ENCODE measurements at places on chromosomes 7 and 10.
A peak's percentile ranks its signal among the peaks of the same experiment; 100 is the strongest.

GRCh38 chr10:44362866-44363711 lies 21.8 kb downstream of the CXCL12 start:
- no peak for DNase-seq

GRCh38 chr10:122373721-122374120 lies 787 bp upstream of the PLEKHA1 start:
- DNase-seq, result no peak

GRCh38 chr10:124076148-124076733 lies 17.2 kb downstream of the CHST15 start:
- DNase-seq, result no peak

GRCh38 chr10:3955955-3956617 lies 171.1 kb upstream of the KLF6 start:
- peak; percentile 14 for DNase-seq

- DNase-seq, result no peak
Measured at GRCh38 chr7:72161534-72161933, 250.6 kb downstream of the CALN1 start.

- DNase-seq, result no peak
Measured at GRCh38 chr7:83821866-83822265, 172.9 kb upstream of the SEMA3E start.

DNA sequence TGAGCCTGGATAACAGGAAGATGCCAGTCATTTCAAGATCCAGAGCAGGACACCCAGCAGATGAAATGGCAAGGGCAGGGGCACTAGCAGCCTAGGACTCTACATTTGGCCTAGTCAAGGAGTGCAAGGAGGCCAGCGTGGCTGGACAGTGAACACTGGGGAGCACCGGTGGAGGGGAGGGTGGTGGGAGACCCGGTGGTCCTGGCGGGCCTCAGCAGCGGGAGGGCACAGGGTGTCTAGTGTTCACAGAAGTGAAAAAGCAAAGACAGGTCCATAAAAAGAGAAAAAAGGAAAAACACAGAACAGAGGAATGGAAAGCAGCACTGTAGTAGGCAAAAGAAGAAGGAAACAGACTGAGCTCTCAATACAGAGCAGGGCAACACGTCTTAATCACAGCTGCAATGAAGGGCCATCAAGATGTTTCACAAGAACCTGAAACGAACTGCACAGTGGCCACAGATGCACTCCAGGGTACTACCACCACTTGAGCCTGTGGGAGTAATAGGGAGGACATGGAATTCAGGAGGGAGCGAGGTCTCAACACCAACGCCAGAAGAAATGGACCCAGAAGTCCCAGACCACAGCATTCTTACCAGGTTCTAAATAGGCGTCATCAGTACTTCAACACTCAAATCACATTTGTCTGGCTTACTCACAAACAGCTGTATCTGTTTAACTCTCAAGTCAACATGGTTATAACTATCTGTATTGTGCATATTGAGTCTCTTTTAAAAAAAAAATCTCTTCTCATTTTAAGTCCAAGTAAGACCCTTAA lies 573.7 kb downstream of the PARD3 start:
- no peak for DNase-seq

DNA sequence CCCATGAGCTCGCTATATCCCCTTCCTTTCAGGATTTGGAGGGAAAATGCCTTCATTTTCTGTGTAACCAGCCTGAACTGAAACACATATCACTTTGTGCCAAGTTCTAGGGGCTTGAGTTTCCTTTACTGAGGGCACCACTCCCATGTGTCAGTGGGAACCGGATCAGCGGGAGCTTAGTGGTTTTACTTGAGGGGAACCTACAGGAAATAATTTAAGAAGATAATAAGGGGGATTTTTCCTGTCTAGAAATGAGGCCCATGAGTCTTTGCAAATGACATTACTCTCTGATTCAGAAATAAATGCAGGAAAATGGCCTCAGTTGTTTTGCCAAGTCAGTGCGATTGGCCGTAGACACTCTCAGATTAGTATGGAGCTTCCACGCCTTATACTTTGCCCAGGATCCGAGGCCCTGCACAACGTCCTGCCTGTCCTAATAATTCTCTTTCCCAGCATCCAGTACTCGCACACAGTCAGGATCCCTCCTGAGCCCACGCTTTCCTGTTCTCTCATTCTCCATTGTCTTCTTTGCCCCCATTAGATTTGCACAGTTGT lies 86.4 kb upstream of the LYZL1 start:
- no peak for DNase-seq

DNA sequence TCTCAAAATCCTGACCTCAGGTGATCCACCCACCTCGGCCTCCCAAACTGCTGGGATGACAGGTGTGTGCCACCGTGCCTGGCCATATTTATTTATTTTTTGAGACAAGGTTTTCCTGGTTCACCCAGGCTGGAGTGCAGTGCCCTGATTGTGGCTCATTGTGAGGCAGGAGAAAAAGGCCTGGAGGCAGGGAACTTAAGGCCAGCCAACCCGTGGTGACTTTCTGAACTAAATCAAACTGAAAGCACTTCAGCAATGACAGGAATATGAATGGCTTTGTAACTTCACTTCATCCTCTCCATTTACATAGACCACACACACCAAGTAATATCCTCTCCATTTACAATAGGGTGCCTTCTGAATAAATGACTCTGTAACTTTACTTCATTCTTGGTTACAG lies 124.4 kb downstream of the CCDC3 start:
- no peak for DNase-seq

GRCh38 chr7:43905209-43905946 lies 1.0 kb downstream of the URGCP start:
- DNase-seq, result no peak

DNA sequence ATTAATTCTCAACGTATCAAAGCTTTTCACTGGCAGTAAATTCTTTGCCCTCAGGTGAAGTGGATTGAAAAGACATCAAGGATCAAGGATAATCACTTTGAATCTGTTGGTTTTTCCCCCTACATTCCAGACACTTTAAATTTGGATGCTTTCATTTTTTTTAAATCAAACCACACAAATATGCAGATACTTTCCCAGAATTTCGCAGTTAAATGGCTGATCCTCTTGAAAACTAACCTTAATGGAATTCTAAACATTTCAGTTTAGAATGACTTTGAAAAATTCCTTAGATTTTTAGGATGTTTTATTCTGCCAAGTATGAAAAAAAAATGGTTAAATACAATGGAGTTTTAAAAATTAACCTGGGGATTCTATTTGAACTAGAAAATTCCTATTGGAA lies 325.9 kb downstream of the GFRA1 start:
- DNase-seq, result no peak

GRCh38 chr7:28093623-28094232 lies 86.9 kb downstream of the JAZF1 start:
- no peak for DNase-seq

- no peak for DNase-seq
Measured at GRCh38 chr7:91517201-91517785, 253.1 kb downstream of the FZD1 start.

DNA sequence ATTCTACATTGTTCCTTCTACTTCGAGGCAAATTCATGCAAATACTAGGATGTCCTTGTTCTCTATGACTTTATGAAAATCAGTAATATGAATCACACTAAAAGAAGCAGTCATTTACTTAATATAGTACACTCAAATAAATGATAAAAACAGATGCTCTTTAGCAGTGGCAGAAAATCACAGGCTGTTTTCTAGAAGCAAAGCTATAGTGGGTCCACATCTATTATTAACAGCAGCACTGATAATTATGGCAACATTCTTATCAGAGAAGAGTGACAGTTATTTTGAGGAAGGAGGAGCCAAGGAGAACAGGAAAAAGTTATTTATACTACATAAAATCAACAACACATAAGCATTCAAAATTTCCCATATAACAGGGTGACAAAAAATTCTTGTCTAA lies 16.5 kb downstream of the KIF5B start:
- no peak for DNase-seq

DNA sequence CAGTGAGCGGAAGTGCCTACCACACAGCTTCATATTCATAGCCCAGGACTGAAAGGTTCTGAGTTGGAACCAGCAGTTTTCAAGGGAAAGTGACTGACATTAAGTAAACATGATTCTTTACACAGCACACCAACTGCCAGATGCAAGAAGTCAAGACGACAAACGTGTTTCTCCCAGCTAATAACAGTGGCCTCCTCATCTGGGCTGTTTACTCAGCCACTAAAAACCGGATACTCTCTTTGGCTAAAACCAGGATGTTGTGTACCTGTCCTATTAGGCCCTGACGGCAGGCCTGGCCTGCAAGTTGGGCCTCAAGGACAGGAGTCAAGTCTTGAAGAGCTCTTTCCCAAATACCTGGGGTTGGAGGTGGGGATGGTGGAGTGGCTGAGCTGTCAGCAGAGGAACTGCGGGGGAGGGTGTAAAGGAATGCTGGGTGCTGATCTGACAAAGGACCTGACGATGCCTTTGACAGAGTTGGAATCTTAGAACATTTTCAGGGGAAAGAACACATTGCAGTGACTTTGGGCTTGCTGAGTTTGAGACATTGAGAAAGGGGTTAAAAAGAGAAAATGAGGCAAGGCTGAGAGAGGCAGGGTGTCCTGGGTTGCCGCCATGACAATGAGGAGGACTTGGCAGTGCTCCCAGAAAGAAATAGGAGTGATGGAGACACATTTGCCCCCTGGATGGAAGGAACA lies 57.7 kb downstream of the STEAP1B start:
- no peak for DNase-seq

DNA sequence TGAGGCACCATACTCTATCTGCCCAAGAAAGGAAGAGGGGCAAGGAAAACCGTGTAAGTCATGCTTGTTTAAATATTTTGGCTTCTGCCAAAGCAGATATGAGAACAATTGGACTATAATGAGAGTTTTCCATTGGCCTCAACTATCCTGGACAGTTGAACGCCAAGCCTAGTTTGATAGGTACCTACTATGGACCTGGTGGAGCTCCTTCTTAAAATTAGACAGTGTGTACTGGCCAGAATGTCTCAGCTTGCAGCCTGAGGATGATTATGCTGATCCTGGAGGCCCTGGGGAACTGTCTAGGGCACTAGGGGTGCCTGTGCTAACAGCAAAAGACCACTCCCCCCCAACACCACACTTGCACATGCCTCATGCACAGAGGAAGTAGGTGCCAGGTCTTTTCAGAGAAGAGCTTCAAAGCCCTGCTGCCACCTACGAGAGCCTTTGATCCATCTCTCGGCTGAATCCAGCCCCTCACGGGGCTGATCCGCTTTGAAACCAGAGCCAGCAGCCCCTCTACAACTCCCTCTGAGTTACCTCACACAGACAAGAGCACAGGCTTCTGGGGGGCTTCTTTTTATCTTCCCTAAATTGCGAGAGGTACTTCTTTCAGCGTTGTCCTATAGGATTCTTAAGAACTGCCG lies 473.8 kb upstream of the GALNT17 start:
- DNase-seq, result no peak

GRCh38 chr10:15373199-15373598 lies 2.1 kb upstream of the FAM171A1 start:
- DNase-seq, result no peak

DNA sequence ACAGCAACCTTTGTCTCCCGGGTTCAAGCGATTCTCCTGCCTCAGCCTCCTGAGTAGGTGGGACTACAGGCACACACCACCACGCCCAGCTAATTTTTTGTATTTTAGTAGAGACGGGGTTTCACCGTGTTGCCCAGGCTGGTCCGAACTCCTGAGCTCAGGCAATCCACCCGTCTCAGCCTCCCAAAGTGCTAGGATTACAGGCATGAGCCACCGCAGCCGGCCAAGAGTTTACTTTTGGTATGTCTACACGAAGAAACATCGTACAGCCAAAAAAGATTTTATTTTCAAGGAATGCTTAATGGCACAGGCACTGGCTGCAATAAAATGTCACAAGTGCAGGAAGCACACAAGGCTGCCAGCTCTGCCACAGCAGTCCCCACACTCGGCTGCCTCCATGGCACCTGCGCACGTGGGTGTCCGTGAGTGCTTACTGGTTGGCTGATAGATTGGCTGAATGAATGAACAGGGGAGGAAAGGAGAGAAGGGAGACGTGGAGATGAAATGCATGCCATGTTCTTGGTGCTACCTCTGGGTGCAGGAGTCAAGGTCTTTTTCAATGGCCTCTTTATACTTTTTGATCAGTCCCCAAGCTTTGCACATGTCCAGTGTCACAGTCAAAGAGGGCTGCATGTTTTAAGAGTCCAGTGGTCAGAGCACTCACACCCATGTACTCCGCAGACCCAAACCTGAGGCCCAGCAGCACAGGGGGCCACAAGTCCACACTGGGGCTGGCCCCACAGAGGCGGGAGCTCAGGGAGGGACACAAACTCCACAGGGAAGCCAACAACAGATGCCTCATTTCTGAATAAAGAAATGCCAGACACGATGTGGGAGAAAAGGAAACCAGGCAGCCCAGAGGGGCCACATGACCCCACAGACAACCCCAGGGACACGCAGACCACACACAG lies 198.2 kb downstream of the MAD1L1 start:
- no peak for DNase-seq

GRCh38 chr7:30829471-30829870 lies 58.3 kb downstream of the MINDY4 start:
- no peak for DNase-seq

DNA sequence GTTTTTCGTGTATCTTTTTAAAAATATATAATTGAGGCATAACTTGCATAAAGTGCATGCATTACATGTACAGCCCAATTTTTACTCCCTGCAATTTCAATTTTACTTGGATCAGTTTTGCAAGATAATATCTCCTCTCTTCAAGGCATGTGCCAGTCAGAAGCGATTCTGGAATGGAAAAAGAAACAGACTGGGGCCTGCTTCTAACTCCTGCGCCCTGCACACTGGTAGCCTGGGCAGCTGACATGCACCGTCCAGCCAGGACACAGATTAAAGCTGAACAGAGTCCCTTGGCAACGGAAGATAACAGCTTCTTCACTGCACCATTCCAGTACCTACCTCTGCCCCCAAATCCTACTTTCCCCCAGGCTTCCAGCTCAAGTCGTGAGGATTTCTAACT lies 182.1 kb downstream of the FAM107B start:
- no peak for DNase-seq

DNA sequence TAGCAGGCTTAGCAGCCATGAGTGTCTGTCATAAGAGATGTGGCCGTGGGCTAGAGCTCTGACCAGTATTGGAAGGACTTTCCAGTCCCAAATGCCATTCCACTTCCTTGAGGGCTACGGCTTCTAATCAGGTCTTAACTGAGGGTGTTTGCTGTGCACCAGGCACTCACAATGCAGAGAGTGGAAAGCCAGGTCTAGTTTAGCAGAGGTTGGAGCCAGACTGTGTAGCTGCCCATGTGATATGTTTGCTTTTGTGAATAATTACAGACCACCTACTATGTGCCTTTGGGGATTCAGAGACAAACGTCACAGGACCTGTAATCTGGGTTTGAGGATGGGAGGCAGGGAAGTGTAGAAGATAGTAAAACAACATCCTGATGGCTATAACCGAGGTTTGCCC lies 79.8 kb downstream of the WDFY4 start:
- no peak for DNase-seq

DNA sequence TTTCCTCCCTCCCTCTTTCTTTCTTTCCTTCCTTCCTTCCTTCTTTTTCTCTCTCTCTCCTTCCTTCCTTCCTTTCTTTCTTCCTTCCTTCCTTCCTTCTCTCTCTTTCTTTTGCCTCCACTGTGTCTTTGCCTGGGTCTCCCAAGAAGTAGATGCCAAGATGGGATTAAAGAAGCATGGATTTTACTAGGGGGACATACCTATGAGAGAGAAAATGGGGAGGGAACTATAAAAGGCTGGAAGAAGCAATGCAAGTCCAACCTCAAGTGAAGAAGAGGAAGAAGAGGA lies 33.3 kb upstream of the CRTAC1 start:
- no peak for DNase-seq

All from NCI-H2081 treated with DMSO at 0.1 percent for 48 hours (cell line).